CD4-positive, CD25-positive, alpha-beta regulatory T cell (primary cell): ENCODE measurements at places on chromosomes 11 and 22.
A peak's percentile ranks its signal among the peaks of the same experiment; 100 is the strongest.

- no peak for DNase-seq
Observed at GRCh38 chr11:118081241-118081958, 4.5 kb downstream of the TMPRSS4 start.

GRCh38 chr11:12461516-12461915, 84.1 kb downstream of the PARVA start:
- DNase-seq, result no peak

GRCh38 chr11:107561688-107562087, 3.8 kb downstream of the ALKBH8 start:
- no peak for DNase-seq

- DNase-seq, result peak; percentile 51
Observed at GRCh38 chr22:22748297-22748743, 103.9 kb downstream of the GGTLC2 start.

DNA sequence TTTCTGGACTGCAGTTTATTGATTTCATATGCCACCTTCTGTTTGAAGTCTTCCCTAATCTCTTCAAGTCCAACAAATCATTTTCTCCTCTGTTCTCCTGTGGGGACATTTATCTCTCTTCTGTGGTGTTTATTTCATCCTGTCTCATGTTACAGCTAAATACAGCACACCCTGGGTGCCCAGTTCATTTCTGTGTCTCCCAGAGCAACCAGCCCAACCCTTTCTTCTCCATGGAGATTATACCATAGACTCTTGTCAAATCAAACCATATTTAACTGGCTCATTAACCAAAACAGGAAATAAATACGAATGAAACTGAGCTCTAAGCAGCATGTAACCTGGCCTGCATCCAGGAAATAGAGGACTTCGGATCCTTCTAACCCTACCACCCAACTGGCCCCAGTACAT, at the start of gene MS4A8:
MS4A8 (plus strand) TSS at position 329 of the 408 bp plus-strand sequence. CDS start 1,249 bp downstream, outside the sequence.
- no peak for DNase-seq

DNA sequence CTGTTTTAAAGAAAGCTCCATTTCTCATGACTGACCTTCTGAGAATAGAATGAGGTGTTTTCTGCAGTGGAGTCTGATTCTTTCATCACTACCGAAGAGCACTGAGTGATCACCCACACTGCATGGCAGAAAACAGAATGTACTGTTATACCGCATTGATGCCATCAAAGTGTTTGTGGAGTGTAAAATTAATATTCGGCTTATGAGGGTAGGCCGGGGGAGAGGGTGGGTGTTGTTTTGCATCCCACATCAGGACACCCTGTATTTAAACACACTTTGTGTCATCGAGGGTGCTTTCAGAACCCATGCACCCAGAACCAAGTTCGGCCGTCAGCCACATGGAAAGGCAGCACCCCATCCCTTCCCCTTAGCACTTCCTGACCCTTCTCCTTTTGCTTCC, 41.3 kb upstream of the ETS1 start:
- DNase-seq, result peak; percentile 85

DNA sequence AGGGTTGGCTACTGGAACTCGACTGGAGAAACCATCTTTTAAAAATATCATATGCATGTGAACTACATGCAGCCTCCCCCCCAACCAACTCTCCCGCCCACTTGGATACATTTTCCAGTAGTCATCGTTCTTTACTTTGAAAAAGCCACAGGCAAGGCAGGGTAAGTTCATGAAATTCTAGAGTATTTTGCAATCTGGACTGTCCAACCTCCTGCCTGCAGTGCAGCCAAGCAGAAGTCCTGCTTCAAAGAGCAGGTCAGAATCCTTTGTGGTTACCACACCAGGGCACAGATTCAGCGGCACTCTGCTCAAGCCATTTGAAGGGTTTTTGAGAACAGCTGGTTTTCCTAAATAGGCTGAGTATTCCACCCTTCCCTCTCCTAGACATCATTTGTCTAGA, 12.1 kb downstream of the ELF5 start:
- no peak for DNase-seq

GRCh38 chr22:35524966-35525686, 15.5 kb upstream of the RASD2 start:
- no peak for DNase-seq

- DNase-seq, result no peak
Observed at GRCh38 chr11:19345848-19346681, 105.3 kb upstream of the E2F8 start.

DNA sequence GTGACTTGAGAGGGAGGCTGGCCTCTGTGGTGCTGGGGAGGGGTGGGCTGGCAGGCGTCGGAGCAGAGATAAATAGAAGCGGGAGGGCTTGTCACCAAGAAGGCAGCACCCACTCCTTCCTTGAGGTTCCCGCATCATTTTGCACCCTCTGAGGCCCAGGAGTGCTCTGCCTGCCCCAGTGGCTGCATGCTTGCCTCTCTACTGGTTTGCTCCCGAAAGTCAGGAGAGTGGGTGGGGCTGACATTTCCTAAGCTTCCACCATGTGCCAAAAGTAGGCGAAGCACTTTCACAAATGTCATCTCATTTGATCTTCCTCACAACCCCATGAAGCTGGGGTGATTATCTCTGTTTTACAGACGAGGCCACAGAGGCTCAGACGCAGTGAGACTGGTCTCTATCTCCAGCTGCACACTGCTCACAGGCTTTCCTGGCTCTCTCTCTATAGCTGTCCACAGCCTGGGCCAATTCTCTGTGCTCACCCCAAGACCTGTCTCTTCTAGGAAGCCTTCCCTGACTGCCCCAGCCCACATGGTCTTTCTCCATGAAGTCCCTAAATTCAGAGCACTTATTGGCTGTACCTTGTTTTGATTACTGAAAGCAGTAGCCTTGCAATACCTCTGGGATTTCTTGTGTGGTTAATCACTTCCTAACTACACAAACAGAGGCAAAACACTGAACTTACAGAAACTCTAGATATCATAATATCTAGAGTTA, 2.6 kb upstream of the UCP3 start:
- peak; percentile 53 for DNase-seq

DNA sequence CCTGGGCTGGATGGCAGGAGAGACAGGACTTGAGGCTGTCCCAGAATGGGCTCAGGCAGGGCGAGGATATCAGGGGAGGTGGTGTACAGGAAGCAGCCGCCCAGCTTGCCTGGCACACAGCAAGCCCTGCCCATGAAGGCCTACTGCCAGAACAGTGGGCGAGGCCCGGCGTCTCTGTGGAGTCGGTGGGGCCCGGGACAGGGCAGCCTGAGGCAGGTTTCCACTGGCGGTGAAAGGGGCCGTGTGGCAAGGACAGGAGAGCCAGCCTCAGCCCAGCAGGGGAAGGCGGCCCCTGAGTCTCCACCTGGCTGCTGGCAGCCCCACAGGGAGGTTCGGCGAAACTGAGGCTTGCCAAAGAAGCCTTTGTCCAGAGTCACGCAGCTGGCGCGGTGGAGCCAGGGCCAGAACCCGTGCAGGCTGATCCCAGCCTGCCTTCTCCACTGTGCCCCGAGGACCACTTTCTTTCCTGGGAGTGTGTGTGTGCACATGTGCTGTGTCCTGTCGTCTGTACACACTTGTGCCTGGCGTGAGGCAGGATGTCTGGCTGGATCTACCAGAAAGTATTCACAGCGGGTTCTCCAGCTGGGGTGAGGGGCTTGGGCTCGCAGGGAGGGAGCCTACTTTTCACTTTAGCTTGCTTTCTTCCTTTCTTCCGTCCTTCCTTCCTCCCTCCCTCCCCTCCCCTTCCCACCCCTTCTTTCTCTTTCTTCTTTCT, 1.2 kb downstream of the TSPO start:
- peak; percentile 48 for DNase-seq

GRCh38 chr11:78921509-78921908, 346.8 kb upstream of the NARS2 start:
- no peak for DNase-seq

GRCh38 chr11:62479631-62480201, 60.9 kb downstream of the SCGB1A1 start:
- DNase-seq, result no peak
